ENCODE measurements at places on chromosomes 12 and 14.

GRCh38 chr12:108801736-108802100 lies 55.7 kb downstream of the SSH1 start:
- no peak for DNase-seq

DNA sequence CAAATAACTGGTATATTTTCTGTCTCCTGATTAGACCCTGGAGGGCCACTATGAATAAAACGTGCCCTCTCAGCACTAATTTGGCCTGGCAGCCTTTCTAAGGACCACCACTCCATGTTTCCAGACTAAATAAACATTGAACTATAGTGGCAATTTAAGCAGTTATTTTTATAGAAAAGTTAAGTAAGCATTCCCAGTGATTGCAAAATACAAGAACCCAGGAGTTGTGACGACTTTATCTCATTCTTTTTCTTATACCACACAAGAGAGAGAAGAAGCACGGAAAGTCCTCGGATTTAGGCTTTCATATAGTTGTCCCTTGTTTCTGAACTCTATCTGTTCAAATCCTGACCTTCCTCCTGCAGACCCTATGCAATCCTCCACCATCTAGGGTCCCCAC lies 23.1 kb upstream of the STRAP start:
- no peak for DNase-seq

- DNase-seq, result peak; percentile 95
Measured at GRCh38 chr12:57229634-57230380, at the start of gene SHMT2. TSS of gene SHMT2 (plus strand) at chr12:57229711. CDS start at chr12:57229779, 68 bp downstream.

- no peak for DNase-seq
Measured at GRCh38 chr12:88944397-88944796, 364.1 kb upstream of the KITLG start.

GRCh38 chr14:34056046-34056445 lies 105.2 kb upstream of the EGLN3 start:
- DNase-seq, result no peak

DNA sequence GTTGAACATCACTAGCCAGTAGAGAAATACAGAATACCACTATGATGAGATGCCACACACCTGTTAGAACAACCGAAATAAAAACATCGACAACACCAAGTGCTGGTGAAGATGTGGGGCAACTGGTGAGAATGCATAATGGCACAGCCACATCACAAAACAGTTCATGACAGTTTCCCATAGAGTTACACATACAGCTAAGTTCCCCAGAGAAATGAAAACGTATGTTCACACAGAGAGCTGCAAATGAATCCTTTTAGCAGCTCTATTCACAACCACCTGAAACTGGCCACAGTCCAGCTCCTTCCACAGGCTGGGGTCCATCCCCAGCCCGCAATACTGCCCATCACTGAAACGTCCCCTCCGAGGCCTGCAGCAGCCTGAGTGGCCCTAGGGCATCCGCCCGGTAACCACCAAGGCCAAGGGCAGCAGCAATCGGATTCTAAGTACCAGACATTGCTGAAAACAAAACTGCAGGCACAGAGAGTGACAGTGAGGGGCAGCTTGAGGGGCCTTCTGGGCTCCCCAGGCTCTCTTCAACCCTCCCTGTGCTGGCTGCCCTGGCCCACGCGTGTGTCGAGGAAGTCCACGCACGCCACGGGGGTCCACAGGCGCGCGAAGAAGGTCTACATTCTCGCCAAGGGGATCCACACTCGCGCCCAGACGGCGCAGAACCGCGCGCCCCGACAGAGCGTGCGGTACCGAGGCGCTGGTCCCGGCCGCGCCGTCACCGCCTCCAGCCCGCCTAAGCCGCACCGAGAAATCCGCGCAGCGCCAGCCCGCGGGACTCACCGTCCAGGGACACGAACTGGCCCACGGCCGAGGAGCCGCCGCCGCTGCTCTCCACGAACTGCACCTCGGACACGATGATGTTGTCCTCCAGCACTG lies 903 bp downstream of the BRF1 start:
- DNase-seq, result no peak

DNA sequence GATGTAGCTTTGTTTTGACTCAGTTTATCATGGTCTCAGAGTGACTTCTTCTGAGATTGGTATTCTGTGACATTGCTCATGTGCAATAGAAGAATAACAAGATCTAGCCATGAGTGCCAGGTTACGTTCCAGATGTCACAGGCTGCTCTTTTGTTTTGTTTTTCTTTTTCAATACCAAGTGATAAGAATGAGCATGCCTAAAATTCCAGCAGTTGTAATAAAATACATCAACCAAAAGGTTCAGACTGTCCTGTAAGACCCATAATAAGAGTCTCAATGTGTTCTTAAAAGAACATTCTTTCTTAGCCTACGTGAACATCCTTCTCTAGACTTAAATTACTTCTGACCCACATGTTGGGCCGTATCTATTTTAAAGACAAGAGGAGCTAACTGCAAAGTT lies 669.2 kb downstream of the DIO2 start:
- no peak for DNase-seq

GRCh38 chr12:115934046-115934445 lies 343.4 kb downstream of the MED13L start:
- DNase-seq, result no peak

- no peak for DNase-seq
Measured at GRCh38 chr12:2797721-2798418, 3.1 kb downstream of the FKBP4 start.

- DNase-seq, result peak; percentile 66
Measured at GRCh38 chr12:48995086-48995879, 3.9 kb downstream of the DDN start.

DNA sequence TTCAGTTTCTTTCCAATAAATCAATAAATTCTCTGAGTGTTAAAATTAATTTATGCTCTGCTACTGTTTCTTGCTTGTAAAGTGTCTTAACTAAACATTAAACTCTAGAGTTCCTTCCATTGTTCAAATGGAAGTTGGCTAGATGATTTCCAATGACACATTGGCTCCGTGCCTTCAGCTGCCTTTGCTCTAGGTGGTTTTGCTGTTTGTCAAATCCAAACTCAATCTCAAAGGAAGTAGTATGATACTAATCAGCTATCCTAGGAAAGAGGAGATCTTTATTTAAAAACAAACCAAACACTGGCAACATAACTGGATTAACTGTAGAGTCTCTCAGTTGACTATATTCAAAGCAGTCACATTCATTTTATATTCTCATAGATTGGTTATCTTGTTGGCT lies 356.4 kb downstream of the FOXG1 start:
- DNase-seq, result no peak

DNA sequence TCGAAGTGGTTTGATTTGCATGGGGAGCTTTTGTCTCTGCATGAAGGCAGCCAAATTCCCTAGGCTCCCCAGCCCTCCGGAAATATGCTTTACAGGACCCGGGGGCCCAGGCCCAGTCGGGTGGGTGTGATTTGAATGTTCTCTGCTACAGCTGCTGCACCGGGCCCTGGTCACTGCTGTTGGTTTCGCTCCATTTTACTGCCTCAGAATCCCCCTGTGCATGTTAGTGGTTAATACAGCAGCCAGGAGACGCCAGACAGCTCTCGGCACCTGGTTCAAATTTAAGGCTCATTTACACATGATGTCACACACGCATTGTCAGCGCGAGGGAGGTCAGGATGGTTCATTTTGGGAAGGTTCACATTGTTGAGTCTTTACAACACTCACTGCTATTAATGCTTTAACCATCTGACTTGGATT lies 99.6 kb downstream of the SLC38A6 start:
- DNase-seq, result no peak

GRCh38 chr12:29582146-29582545 lies 84.7 kb upstream of the OVCH1 start:
- DNase-seq, result no peak

DNA sequence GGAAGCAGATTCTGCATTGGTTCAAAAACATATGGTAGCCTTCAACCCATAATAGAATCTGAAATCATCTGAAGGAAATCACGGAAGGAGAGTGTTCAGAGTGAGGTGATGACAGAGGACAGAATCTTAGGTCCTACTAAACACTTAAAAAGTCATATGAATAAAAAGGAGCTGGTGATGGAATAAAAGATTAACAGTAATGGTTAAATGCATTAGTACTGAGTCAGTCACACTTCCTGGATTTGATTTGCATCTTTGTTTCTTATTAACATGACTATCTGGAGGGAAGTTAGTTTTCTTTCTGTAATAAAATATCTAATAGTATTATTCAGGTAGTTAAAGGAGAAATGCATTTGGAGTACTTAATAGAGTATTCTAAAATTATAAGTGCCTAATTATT lies 296.3 kb upstream of the ATXN7L3B start:
- DNase-seq, result no peak

GRCh38 chr12:76340680-76341435 lies 7.4 kb downstream of the BBS10 start:
- no peak for DNase-seq

DNA sequence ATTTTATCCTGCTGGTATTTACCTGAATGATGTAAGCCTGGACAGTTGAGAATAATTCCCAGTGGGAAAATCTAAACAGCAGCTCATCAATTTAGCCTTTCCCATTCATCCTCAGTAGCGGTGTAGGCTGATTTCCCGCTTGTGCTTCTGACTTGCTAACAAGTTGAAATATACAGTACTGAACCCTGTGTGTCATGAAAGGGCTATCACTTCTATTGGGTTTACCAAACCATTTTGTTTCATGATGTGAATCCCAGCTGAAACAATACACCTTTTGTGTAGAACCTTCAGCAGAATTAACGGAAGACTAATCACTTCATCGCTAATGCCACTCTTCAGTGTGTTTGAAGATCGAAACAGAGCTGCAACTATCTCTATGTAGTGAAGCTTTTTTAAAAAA lies 88.4 kb downstream of the POLR3B start:
- DNase-seq, result peak; percentile 78

DNA sequence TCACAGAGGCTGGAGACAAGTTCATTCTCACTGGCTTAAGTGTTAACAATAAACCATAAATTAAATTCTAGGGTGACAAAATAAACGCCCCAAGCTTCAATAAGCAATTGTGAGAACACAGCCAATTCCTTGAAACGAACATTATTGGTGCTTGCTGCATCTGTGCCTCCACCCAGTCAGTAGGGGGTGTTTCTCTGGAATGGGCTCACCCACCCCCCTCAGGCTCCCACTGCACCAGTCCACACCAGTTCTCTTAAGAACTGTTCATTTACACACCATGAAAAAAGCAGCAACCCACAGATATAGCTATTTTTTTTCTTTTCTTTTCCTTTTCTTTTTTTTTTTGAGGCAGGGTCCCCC lies 34.7 kb downstream of the CDC42BPB start:
- no peak for DNase-seq

DNA sequence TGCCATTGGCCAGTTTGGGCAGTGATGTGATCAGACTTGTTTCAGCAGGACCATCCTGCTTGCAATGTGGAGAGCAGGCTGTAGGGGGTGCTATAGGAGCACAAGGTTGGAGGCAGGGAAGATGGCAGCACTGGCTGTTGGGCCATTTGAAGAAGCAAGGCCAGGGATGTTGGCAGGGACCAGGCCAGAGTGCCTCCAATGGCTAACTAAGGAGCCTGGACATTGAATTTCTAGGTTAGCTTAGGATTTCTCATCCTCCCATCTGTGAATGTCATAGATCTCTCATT lies 23.5 kb downstream of the FGF23 start:
- peak; percentile 4 for DNase-seq

- DNase-seq, result peak; percentile 39
Measured at GRCh38 chr12:2891240-2892053, 756 bp downstream of the TULP3 start.

- DNase-seq, result no peak
Measured at GRCh38 chr12:13023811-13024530, 20.2 kb upstream of the FAM234B start.

DNA sequence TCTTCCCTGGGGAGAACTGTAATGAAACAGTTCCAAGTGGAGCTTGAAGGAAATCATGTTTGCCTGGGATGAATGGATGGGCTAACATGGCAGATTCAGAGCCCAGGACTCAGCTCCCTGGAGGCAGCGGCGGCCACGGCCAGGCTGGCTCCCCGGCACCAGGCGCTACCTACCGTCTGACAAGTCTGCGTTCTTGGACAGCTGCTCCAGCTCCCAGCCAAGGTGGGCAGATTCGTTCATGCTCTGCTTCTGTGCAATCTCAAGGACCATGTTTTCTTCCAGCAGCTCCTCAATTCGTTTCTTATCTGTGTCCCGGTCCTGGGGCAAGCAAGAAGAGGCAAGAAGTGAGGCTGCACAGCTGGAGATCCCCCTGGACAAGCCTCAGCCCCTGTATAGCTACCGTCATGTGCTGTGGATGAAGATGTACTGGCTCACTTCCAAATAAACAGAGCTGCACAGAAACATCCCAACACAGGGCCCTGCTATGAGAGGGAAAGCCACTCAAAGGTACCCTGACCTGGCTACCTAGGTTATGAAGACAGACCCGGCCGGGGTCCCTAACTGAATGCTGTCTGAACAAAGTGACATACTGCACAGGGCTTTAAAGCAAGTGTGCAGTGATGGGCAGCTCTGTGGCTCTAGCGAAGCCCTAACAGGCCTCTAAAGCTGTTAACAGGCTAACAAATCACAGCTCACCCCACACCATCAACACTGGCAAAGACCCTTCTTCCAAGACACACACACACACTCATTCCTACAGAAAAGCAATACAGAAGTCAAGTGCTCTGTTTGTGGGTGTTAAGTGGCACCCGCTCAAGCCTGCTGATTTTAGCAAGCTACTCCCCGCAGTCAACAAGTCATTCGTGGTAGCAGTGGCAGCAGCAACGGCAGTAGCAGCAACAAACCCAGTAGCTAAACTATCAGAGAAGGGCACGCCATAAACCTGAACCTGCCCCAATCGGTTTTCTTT lies 80.4 kb upstream of the GPR68 start:
- DNase-seq, result no peak

DNA sequence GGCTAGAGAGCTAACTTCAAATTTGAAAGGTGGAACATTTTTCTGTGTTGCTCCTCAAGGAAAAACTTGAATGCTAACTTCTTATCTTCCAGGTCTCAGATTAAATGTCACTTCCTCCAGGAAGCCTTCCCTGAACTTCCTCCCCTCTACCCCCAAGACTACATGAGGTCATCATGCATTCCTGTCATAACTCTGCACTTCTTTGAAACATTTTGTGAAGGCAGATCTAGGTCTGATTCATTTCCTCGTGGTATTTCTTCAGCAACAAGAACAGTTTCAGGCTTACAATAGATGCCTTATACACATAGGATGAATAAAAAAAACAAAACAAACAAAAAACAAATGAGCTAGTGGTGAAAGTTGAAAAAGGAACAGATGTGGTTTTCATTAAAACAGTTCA lies 97.1 kb upstream of the SRRM4 start:
- DNase-seq, result no peak

- DNase-seq, result no peak
Measured at GRCh38 chr14:92037989-92038388, 1.9 kb downstream of the TRIP11 start.

GRCh38 chr14:42407153-42407552 lies 800.5 kb downstream of the LRFN5 start:
- DNase-seq, result no peak

DNA sequence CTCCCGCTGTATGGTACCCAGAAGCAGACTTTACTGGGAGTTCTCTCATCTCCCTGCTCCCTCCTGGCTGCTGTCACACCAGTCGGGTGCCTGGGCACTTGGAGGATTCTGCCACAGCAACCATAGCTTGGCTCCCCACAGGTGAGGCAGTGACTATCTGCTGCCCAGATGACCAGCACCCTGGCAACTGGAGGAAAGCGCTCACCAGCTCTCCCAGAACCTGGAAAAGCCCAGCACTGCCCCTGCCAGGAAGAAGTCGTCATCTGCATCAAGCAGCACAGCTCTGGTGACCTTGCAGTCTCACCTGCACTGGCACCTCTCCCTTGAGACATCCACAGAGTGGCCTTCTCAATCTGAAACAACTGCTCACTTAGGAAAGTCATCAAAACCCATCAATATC lies 31.9 kb upstream of the TC2N start:
- peak; percentile 31 for DNase-seq

- DNase-seq, result peak; percentile 88
Measured at GRCh38 chr12:31238764-31239387, 87.1 kb downstream of the SINHCAF start.

- no peak for DNase-seq
Measured at GRCh38 chr12:95890958-95891357, 32.2 kb downstream of the SNRPF start.

Data from NCI-H774 (cell line).